ENCODE measurements at places on chromosomes 2 and 18. TPM values are rescaled to one million over a fixed set of nuclear protein-coding genes. Genes with fewer than 3 reads are reported as not detected.

- no peak for DNase-seq
Measured at GRCh38 chr2:67772216-67773170, 290.3 kb downstream of the C1D start.

DNA sequence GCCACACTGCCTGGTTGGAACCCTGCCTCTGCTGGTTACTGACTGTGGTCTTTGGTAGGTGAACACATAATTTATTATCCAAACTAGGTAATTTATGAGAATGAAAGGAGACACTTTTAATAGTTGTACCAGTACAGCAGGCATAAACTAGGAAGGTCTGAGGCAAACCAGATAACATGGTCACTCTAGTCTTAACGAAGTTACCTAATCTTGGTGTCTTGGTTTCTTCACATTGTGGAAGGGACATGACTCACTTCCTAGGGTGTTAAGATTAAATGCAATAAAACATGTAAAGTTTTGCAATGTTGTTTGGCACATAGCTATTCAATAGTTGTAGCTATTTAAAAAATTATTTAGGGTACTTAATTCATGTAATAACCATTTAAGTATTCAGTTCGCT is 23.3 kb downstream of the SPTBN1 start:
- DNase-seq, result no peak

- DNase-seq, result no peak
Measured at GRCh38 chr2:146506851-146507250, 1338.0 kb upstream of the ACVR2A start.

GRCh38 chr2:103135679-103136078 is 373.8 kb downstream of the TMEM182 start:
- DNase-seq, result no peak

GRCh38 chr18:57791192-57791591 is 11.9 kb downstream of the ATP8B1 start:
- DNase-seq, result no peak

DNA sequence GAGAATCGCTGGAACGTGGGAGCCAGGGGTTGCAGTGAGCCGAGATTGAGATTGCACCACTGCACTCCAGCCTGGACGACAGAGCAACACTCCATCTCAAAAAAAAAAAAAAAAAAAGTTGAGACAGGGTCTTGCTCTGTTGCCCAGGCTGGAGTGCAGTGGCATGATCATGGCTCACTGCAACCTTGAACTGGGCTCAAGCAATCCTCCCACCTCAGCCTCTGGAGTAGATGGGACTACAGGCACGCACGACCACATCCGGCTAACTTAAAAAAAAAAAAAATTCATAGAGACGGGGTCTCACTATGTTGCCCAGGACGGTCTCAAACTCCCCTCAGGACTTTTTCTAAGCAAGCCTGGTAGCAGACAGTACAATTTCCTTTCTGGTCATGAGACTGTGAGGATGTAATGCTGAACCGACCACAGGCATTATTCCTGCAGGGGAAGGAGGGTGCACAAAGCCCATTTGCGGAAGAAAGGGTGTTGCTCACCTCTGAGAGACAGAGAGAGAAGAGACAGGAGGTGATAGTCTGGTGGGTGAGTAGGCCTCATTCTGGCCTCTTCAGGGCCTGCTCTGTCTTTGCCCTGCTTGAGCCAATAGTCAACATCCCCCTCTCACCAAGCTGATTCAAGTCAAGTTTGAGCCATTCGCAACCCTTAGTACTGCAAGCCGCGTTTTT is 205.3 kb downstream of the ZFP36L2 start:
- no peak for DNase-seq

DNA sequence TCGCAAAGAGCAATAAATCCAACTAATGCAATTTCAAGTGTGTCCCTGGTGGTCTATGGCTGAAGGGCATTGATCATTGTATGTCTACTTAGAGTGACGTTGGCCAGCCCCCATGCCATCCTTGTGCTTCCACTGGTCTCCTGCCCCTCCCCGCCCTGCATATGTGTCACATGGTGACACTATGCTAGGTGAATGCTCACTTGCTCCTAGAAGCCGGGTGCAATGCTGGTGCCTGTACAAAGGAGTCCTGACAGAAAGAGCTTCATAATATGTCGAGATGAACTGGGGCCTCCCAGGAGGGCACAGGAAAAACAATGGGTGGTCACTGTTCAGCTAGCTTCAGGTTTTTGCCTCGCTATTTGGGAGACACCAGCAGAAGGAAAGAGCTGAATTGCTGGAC is 5.9 kb upstream of the TRABD2A start:
- DNase-seq, result no peak

DNA sequence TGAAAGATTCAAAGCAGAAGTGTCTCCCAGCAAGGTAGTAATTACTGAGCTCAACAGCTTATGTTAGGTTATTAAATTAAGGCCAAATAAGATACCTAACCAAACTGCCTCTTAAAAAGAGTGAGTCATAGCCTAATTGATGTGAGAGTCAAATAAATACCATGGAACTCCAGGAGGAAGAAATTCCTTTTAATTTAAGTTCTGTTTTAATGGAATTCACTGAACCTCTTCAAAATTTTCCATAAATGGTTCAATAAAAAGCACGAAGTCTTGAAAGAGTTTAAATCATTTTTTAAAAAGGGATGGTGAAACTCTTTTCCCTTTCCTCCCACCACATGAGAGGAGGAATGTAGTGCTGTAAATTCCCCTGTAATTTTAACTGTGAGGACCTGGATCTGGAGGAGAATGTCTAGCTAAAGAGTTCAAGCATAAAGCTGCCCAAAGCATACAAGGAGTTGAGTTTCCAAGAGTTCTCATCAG is 180.8 kb upstream of the MMADHC start:
- no peak for DNase-seq

DNA sequence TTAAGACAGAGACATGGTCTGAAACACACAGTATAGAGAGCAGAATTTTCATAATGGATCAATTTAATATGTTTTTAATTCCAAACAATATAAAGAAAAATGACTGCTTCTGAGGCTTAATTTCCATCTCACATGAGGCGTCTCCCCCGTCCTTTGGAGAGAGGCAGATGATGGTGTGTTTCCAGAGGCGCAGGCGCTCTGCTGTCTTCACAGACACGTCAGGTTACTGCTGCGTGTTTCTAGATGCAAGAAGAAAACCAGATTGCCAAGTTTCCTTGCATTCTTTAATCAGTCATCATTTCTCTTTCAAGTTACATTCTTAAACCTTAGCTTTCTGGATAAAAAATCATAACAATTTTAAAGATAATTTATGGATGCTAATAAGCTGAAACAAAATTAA is 160.2 kb downstream of the ATP9B start:
- DNase-seq, result no peak

DNA sequence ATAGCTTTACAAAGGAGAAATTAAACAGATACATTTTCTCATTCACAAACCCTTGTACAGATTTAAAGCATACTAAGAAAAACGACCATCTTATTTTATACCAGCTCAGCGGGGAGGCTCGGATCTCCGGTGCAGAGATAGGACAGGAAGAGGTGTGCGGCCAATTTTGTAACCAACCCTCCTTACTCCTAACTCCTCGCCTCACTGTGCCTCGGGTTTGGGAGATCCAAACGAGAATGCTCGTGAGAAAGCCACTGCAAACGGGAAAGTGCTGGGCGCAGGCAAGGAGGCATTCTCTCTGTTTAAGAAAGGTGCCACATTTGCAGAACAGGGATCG is 1.2 kb downstream of the KDSR start:
- DNase-seq, result no peak

DNA sequence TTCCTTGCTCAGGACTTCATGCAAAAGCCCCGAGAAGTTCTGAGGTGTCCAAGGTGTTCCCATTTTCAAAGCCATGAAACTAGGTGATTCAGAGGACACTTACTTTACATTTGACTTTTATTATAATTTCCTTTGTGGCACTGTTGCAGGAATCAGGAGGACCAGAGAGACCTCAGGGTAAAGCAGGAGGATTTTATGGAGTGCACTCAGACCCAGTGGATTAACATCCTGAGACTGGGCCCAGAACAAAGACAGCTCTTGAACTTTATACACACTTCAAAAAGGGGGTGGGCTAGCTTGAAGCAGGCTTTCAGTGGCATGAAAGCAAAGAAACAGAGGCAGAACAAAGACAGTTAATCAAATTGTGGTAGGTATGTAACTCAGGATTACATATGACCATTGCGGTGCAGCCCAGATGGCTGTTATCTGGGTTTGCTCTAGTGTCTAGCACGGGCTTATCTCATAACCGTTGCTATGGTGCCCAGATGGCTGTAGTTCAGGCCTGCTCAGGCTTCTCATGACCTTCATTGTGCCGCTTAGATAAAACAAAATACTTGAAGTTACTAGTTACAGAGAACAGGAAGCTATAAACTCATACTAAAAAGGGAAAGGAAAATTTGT is 39.4 kb downstream of the TMEM182 start:
- DNase-seq, result no peak

GRCh38 chr2:97011977-97012569 is 25.7 kb upstream of the FAM178B start:
- DNase-seq, result peak; percentile 37

AOX1 gene
- not detected for polyA plus RNA-seq

AQP12A gene
- polyA plus RNA-seq, result not detected

ANO7 gene
- not detected for polyA plus RNA-seq

SCYGR4 gene
- polyA plus RNA-seq, result not detected

All from naive thymus-derived CD8-positive, alpha-beta T cell (primary cell).